BJ (cell line): ENCODE measurements at places on chromosomes 2 and 18.
A peak's percentile ranks its signal among the peaks of the same experiment; 100 is the strongest.

- DNase-seq, result no peak
Observed at GRCh38 chr18:1805521-1805920, 765.8 kb downstream of the METTL4 start.

DNA sequence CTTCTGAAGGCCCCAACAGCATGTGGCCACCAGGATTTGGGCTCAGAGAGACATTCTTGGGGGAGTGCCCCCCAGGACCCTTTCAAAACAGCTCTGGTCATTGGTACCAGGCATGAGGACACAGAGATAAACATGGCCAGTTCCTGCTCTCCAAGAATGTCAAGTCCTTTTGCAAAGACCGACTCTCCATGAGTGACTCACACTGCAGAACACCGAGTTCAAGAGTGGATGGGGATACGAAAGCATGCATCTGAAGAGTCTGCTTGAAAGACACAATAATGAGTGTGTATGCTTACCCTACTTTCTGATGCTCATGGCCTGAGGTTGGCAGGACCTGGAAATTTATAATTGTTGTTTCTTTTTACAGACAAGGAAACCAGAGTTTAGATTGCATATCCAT is 450.6 kb downstream of the TSN start:
- no peak for DNase-seq

- no peak for DNase-seq
Observed at GRCh38 chr18:26993568-26993967, 128.1 kb upstream of the AQP4 start.

DNA sequence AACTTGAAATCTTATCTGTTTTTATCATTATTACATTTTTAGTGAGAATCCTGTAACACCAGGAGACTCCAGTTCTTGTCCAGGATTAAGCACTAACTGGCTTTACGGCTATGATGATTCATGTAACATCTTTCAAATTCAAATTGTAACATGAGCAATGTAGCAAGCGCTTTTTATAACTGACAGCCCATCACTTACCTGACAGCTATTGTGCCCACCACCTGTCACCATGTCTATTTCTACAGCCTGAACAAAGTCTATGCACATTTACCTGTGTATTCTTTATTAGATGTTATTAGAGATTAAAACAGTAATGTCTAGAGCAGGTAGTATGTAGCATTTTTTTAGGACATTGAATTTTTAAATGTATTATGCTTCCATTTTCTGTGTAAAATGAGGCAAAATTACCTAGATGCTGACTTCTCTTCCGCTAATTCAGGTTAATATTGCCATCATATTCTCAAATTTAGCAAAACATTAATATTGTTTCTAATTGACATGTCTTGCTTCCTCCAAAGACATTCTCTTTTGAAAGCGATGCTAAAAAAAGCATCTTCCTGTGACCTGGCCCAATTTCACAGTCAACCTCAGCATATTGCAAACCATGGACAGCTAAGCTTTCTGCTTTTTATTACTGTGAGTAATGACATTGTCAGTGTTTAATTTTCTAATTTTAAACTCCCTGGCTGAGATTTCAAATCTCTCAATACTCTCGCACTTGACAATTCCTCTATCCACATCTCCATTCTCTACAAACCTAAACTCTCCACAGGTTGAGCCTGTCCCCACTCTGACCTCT is 37.8 kb downstream of the RIT2 start:
- DNase-seq, result no peak

DNA sequence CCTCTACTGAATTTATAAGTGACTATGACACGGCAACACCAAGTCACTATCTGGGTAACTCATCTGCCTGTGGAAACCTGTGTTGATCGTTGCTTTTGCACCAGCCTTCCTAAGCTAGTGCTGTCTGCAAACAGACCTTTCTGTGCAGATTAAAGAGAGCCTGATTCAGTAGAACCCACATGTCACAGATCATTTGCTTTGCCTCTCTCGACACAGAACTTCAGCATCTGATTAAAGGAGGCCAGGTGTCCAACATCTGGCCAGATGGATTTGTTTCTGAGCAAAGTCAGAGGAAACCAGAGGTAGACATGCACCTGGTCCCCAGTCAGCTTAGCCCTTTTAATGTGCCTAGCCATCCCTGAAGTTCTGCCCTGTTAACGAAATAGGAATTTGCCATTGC is 15.0 kb upstream of the TTR start:
- DNase-seq, result no peak

GRCh38 chr2:68248361-68248760 is 4.0 kb downstream of the PPP3R1 start:
- DNase-seq, result no peak

GRCh38 chr2:96842600-96842999 is 1.2 kb downstream of the ANKRD23 start:
- DNase-seq, result no peak

GRCh38 chr2:120576509-120577474 is 158.9 kb upstream of the GLI2 start:
- DNase-seq, result peak; percentile 31

DNA sequence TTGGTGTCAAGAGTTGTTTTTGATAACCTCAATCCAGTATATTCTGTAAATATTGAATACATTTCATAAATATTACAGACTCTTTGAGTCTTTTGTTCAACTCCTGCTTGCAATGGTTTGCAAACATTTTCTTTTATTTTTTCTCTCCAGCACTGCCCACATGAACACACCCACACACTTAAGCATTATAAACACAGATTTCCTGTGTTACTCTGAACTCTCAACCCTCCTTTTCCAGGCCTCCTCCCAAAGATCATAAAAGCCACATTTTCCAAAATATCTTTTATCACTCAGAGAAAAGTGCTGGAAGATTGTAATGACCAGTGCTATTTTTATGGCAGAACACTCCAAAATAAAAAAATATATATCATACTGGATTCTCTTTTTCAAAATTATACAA is 20.5 kb downstream of the ARHGAP25 start:
- DNase-seq, result peak; percentile 9

GRCh38 chr2:111221701-111222100 is 101.0 kb downstream of the BCL2L11 start:
- no peak for DNase-seq

DNA sequence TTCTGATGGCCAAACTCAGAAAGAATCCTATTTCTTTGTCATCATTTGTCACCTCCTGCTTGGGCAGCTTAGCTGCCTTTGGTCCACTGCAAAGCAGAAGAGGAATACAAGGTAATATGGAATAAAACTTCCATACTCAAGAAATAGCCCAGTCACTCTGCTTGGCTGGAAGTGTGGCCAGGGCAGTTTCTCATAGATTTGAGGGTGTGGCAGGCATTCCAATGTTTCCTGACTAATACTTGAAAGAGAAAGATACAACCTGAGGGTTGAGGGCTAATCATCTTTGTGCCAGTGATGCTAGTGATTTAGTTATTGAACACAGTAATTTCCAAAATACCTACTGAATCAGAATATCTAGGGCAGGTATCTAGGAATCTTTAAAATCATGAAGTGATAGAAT is 83.1 kb downstream of the FAM161A start:
- DNase-seq, result no peak

GRCh38 chr2:73078457-73079411 is 7.2 kb upstream of the SFXN5 start:
- no peak for DNase-seq

- DNase-seq, result no peak
Observed at GRCh38 chr18:48129621-48130082, 199.2 kb upstream of the SMAD2 start.

GRCh38 chr2:3078684-3079083 is 298.9 kb downstream of the EIPR1 start:
- no peak for DNase-seq

DNA sequence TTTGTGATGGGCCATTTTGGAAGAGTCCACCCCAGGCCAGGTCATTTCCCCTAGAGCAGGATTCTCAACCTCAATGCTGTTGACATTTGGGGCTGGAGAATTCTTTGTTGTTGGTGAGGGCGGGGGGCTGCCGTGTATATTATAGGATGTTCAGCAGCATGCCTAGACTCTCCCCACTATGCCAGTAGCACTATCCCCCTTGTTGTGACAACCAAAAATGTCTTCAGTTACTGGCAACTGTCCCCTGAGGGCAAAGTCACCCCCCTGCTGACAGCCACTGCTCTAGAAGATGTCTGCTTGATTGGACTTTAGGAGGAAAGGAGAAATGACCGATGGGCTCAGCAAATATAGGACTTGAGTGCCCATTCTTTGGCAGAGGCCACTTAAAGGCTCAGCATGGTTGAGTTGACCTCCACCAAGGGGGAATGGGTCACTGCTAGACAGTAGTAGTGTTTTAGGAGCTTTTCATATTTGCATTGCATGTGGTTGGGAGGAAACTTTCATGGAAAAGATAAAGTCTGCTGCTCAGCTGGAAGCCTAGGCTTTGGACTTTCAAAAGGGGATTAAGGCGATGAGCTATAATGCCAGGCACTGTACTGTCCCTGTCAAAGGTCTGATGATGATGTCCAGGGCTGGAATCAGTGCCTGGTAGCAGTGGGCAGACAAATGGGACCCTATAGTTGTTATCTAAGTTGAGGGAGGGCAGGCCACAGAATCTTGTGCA is 61.1 kb upstream of the MCFD2 start:
- no peak for DNase-seq

DNA sequence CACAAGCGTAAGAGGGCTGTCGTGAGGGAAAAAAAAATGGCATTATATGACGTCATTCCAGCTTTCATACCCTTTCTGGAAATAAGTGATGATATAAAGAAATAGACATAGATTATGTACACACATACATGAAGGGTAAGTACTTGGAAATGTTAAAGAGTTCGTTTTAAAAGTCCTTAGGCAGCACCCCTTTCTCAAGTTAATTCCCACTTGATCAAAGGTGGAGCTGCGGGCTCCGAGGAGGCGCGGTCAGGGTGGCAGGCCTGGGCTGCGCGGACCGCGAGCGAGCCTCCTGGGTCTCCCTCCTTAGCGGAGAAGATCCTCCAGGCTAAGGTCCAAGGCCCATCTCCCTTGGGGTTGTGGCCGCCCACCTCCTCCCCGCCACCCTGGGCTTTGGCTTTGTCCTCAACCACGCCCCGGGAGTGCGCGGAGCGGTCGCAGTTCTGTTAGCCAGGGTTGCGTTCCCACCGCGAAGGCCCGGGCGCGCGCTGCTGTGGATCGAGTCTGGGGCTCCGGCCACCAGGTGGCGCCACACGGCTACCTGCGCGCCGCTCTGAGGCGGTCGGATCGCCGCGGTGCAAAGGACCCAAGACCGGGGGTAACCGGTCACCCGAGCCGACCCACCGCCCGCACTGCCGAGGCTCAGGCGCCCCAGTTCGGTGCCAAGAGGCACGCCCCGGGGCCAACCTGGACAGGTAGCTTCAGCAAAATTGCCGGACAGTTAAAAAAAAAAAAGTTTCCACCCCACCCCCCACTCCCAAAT is 66.8 kb downstream of the HNRNPLL start:
- DNase-seq, result no peak

- DNase-seq, result no peak
Observed at GRCh38 chr2:232831496-232831895, 38.6 kb upstream of the SNORC start.

GRCh38 chr2:22999951-23000350 is 385.0 kb upstream of the KLHL29 start:
- DNase-seq, result no peak
